NCI-H1105 (cell line): ENCODE measurements at places on chromosomes 4 and X.

GRCh38 chr4:168723569-168723968 is 226.7 kb downstream of the PALLD start:
- no peak for DNase-seq

DNA sequence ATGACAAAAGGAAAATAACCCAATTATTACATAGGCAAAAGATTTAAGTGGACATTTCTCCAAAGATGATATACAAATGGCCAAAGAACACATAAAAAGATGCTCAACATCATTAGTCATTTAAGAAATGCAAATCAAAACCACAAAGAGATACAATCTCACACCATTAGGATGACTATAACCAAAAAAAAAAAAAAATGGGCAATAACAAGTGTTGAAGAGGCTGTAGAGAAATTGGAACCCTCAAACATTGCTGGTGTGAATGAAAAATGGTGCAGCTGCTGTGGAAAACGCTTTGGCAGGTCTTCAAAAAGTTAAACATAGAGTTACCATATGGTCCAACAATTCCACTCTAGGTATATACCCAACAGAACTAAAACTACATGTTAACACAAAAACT is 5.6 kb upstream of the PRDX4 start:
- no peak for DNase-seq

DNA sequence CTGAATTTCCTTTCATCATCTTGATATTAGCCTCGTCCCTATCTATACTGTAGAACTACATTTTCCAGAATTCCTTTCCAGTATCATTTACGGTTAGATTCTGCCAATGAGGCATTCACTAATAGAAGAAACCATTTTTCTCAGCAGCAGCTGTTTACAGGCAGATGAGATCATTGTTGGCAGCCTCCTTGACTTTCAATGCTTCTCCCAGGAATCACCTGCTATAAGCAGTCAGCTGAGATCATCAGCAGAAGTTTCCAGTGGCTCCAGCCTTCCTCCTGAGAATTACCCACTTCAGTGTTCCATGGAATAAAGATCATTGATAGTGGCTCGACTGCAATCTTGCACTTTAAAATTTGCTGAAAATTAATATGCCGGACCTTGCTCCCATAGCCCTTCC is 157.3 kb upstream of the TET2 start:
- peak; percentile 43 for DNase-seq

GRCh38 chrX:110210417-110211139 is 107.3 kb downstream of the AMMECR1 start:
- DNase-seq: peak; percentile 70

DNA sequence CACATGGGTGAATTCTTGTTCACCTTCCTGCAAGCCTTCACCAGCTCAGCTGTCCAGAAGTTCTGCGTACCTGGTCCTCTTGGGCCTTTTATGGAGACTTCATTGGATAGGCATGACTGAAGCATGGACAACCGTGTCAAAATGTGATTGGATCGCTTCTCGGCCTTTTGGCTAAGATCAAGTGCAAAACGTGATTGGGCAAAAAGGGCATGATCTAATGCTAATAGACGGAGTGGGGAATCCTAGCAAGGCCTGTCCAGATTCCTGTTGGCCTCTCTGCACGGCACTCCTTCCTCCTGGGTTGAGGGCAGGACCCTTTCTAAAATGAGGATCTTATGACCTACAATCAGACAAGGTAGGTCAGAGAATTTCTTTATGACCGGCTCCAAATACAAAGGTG is 24.9 kb downstream of the PRDX4 start:
- DNase-seq: no peak

GRCh38 chr4:16608123-16608522 is 290.3 kb downstream of the LDB2 start:
- DNase-seq: no peak

GRCh38 chr4:108224611-108225053 is 55.9 kb upstream of the LEF1 start:
- no peak for DNase-seq

DNA sequence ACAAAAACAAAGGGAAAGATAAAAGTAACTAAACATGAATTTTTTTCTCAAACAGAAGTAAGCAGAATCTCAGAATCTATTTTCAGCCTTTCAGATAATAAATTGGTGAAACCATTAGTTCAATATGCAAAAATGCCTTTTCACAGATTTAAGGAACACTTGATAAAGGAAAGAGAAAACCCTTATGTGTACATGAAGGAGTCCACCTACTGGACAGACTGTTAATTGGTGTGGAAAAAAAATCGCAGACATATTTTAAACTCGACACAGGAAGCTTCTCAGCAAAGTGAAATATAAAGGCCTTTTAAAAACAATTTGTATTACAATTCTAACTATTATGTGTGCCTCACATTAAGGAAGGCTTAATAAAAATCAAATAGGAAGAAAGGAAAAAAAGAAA is 22.3 kb downstream of the COX7B2 start:
- no peak for DNase-seq

GRCh38 chr4:137274404-137274803 is 257.9 kb downstream of the PCDH18 start:
- DNase-seq: no peak

DNA sequence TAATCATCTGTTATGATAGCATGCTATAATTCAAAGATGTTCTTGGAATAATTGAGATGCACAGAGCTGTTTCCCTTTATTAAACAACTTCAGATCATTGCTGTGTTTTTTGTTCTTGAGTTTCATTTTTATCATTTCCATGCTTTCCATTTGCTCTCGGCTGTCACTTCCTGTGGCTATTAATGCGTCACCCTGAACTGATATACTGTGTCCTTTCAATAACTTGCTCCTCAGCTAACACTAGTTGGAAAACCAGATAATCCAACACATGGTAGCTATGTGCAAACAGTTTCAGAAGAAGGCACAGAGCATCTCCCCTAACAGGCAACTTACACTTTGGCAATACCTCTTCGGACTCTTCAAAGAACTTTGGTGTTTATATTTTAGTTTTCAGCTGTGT is 376.0 kb downstream of the GBA3 start:
- DNase-seq: no peak

DNA sequence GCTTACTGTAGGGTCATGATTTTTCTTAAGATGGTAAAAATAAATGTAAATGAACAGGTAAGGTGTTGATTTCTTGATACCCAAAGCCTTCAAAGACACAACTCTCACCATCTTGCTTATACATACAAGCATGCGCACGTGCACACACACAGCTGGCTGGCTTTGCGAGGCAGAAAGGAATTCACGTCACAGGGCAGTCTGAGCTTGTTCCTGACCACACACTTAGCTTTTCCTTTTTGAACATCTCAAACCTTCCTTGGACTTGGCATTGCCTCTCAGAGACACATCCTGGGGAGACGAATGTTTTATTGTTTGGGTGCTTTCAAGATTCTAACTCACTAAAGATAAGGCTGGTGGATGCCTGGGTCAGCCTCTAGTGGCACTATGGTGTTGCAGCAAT is 175.0 kb downstream of the NHS start:
- no peak for DNase-seq

DNA sequence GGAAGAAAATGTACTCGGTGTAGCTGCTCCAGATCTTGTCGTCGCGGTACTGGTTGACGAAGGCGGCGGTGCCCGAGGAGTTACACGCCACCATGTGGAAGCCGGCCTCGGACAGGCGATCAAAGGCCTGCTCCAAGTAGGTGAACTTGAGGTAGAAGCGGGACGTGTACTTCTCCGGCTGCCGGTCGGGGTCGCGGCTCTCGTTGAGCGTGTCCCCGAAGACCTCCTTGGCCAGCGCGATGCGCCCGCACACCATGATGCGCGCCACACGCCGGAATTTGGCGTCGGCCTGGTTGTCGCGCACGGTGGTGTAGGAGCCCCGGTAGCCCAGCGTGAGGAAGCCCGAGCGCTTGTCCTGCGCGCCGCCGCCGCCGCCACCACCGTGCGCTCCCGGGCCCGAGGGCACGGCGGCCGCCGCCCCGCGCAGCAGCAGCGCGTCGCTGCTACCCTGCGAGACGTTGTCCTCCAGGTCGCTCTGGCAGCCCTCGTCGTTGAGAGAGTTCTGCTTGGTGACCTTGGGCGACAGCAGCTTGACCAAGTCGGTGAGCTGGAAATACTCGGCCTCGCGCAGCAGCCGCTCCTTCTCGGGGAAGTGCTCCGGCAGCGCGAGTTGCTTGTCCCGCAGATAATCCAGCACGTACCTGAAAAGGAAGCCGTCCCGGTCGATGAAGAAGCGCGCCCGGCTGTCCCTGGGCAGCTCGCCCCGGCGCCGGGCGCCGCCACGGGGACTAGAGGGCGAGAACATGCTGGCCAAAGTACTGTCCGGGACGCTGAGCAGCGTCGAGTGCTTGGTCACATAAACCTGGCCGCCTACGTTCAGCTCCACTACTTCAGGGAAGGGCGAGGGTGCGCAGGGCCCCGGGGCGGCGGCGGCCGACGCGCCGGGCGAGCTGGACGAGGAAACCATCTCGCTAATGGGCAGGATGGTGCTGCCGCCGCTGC is 775 bp downstream of the KCTD8 start:
- DNase-seq: no peak

DNA sequence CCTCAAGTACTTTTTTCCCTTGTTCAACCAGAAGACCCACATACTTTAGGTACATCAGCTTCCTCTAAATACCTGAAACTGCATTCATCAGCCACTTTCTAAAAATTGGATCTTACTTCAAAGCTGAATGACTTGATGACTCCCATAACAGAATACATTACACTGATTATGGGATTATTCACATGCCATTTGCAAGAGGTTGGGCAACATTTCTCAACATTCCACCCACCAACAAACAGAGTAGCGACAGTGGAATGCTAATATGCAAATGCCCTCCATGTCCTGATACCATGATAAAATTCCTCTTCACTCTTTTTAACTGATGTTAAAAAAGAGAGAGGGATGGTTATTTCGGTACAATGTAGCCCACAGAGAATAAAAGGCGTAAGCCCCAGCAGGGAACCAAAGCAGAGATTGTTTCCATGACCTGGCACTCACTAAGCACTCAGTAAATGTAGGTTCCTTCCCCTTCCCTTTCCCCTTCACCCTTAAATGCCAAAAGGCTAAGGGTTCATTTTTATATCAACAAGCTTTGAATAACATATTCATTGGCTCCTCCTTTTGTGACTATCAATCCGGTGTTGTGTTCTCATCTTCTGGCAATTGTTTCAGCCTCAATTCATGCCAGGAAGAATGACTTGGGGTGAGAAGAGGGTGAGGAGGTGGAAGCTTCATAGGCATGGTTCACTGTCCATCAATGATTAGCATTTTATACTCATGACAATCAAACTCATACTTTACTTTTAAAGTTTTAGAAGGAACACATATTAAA is 317.2 kb downstream of the DHX15 start:
- DNase-seq: no peak

- DNase-seq: no peak
Measured at GRCh38 chr4:78645853-78646757, 94.5 kb downstream of the ANXA3 start.

- no peak for DNase-seq
Measured at GRCh38 chrX:70168238-70169188, 8.8 kb upstream of the DGAT2L6 start.

DNA sequence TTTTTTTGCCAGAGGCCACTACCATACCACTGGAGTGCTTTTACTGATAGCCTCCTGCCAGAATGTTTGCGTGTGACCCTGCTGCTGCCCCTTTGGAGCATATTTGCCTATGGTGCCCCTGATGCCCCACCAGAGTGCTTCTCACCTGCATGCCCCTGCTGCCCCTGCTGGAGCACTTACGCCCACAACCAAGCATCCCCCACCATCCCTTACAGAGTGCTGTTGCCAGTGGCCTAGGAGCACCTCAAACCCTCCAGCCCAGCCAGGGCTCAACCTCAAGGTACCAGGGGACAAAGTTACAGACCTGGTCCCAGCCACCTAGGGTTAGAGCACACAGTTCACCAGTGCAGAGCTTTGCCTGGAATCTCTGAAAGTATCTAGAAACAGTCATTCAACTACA is 207.2 kb downstream of the CFAP299 start:
- DNase-seq: no peak

DNA sequence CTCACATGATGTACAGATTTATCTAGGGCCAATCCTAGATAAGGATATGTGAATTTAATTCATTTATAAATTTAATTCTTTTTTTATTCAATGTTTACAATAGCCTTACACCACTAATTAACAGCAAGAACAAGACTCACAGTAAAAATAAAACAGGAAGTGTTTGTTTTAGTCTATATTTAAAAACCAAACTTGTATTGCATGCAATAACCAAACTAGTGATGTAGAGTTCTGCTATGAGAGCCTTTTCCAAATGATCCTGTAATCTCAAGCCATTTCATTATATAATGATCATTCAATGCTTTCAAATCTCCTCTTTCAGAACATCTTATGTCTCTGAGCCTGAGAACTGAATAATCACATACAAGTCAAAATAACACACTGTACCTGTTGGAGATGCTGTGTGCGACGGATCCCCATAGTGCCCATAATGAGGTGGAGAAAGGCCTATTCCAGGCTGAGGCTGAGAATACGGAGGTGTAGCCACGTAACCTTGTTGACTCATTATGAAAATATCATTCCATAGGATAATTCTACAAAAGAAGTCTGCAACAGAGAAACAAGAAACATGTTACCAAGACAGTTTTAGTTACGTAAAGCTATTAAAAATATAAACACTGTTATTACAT is 2.6 kb downstream of the SEC24D start:
- DNase-seq: no peak

DNA sequence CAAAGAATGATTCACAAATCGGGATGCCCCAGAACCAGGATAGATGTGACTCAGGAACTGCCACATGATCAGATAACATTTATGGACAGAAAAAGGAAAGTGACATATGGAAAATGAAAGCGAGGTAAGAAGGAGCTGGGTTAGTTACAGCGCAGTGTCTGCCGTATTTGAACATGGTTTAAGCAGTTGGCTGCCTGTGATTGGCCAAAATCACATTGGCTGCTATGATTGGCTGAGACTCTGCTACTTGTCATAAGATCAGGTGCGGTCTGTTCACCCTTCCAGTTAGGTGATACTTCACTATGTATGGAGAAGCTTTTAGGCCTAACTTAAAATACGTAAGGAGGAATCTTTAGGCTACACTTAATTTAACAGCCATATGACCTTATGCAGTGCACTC is 322.7 kb upstream of the HAND2 start:
- no peak for DNase-seq

GRCh38 chr4:26345565-26345938 is 24.7 kb downstream of the RBPJ start:
- DNase-seq: no peak

DNA sequence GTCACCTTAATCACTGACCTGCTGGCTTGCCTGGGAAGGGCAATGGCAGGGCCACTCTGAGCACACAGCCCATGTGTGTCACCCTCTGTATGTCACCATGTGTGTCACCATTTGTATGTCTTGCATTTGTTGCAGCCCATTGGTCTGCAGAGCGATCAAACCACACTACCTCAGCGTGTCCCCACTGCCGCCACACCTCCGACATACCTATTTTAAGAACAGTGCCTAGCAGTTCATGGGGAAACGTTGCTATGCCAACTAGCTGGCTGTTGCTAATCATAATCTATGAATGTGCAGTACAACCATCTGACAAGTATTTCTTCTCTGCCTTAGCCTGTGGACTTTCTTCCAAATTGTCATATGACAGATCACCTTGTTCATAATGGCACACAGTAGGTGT is 8.0 kb upstream of the CRMP1 start:
- no peak for DNase-seq

- DNase-seq: no peak
Measured at GRCh38 chr4:109185548-109185947, 116.9 kb downstream of the COL25A1 start.
